ENCODE measurements at places on chromosomes 11 and 22.

GRCh38 chr11:64233913-64234586 is at the start of gene VEGFB:
TSS of gene VEGFB (plus strand) at chr11:64234584. CDS start at chr11:64234834, 250 bp downstream.
- DNase-seq, result peak; percentile 63

- DNase-seq, result no peak
These were observed 21.3 kb upstream of the MICAL2 start for GRCh38 chr11:12089041-12089440.

- no peak for DNase-seq
These were observed 18.2 kb upstream of the CCDC34 start for GRCh38 chr11:27381238-27381666.

DNA sequence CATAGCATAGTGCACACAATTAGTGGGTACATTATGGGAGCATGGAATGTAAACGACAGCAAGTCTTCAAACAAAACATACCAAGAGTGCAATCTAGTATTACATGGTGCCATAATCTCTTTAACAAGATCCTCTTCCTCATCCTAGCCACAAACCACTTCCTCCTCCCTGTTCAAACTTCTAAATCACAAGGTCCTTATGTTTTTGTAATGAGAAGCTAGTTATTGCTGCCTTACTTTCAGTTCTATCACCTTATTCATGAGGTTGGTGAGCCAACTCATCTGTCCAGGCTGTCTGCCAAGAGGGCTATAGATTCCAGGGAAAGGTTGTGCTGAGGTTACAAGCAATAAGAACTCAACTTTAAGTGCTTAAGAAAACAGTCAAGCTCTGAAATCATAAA is 195.4 kb upstream of the ARHGAP20 start:
- DNase-seq, result no peak

- DNase-seq, result no peak
These were observed 5.7 kb downstream of the TMEM25 start for GRCh38 chr11:118536726-118537125.

DNA sequence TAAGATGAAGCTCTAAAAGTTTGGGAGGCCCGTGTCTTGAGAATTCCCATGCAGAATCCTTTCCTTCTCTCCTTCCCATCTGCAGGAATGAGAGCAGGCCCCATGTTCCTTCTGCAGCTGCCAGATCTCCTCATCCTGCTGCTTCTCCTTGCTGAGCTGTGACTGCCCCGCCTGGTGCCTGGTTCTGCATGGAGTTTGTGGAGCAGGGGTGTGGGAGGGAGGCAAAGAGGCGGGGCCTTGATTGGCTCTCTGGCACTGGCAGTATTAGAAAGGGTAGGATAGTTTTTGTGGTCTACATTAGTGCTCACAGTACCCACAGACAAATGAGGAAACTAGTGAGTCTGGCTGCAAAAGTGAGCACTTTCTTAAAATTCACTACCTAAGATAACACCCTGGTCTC is 91.1 kb upstream of the CLPB start:
- DNase-seq, result no peak

DNA sequence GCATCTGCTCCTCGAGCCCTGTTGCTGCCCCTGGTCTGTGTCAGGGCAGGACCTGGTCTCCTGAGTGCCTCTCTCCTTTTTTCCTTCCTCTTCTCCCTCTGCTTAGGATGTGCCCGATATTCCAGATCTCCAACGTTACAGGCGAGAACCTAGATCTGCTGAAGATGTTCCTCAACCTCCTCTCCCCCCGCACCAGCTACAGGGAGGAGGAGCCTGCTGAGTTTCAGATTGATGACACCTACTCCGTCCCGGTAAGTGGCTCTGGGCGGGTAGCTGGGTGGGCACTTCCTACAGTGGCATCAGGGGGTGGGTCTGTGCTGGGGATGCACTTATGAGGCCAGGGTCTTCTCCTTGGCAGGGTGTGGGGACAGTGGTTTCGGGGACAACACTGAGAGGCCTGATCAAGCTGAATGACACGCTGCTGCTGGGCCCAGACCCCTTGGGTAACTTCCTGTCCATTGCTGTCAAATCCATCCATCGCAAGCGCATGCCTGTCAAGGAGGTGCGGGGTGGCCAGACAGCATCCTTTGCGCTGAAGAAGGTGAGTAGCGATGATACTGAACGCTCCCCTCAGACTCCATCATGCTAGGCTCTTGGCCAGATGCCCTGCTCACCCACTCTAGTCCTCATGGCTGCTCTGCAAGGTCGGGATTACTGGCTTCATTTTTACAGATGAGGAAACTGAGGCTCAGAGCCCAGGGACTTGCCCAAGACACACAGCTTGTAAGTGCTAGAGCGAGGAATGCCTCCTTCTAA is 20.3 kb downstream of the GTPBP1 start:
- DNase-seq, result no peak

- DNase-seq, result no peak
These were observed 327.7 kb downstream of the DLG2 start for GRCh38 chr11:85299258-85299942.

Measured in stimulated activated CD4-positive, alpha-beta T cell treated with anti-CD3 and anti-CD28 coated beads, TNF-alpha, amount 100 ng/mL, for 1 hour (primary cell).